T-helper 17 cell (primary cell): ENCODE measurements at places on chromosomes 2 and 18.

GRCh38 chr2:198368089-198368488 is 563.7 kb downstream of the PLCL1 start:
- DNase-seq: no peak

DNA sequence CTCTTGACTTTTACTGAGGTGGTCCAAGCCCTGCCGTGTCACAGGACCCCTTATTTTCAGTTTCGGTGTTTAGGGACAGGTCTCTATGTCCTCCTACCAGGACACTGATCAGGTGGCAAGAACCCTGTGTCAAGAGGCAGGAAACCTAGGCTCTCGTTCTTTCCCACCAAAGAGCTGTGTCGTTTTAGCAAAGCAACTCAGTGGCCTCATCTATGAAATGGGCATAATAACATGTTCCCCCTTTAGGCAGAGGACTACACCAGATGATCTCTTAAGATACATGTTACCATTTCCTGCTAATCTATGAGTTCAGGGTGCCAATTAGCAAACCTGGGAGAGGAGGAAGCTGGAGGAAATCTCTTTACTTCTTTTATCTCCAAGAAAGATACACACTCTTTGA is 1.9 kb downstream of the RAB31 start:
- no peak for DNase-seq

DNA sequence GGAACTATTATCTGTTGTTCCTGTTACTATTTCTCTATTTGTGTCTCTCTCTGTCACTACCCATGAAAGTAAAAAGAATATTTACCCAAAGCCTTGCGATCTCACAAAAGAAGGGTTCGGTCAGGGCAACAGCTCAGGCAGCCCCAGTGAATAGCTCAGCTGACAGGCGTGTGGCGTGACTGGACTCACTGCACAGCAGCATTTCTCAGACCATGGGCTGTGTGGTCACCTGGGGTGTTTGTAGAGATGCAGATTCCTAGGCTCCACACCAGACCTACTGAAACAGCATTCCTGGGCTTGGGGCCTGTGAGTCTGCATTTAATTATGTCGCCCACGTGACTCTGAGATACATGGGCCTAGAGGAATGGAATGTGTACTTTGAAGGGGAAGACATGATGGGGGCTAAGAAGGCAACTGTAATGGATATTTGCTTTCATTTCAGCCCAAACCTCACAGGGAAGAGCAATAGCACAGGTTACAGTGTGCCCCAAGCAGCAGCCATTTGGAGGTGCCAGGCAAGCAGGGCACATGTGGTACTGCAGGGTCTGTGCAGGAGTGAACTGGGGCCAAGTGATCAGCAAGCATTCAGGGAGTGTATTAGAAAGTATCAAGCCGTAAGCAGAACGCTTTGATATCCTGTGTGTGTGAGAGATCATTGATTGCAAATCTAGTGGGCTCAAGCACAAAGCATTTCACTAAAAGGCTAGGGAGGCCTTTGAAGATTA is 90.4 kb upstream of the RBMS1 start:
- DNase-seq: no peak

- DNase-seq: no peak
Measured at GRCh38 chr2:144237830-144238627, 281.9 kb downstream of the ZEB2 start.

DNA sequence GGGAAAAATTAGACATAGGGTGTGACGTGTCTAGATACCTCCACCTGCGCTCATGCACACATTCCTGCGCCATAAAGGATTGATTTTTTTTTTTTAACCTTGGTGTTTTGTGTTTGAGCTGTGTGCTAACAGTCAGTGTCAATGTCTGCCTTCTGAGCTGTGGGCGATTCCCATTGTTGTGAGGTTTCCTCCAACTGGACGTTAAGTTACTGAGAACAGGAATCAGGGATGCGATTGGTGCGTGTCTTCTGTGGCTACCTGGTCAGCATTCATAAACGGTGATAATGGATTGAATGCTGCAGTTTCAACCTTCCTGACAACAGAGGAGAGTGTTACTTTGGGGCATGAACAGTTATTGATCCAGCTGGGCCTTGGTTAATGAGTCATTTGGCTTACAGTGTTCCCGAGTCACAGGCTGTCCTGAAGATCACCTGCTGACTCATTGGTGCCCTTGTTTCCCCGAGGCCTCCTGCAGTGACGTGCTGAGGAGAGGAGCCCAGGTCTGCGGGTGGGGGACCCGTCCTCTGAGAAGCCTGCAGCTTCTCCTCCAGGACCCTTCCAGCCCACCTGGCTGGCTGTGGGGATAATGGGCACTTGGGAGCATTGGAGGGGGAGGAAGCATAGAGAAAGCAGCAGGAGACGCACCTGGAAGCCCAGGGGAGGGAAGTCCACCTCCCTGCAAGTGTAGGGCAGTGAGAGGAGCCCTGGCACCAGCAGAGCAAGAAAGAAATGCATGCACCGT is 25.8 kb upstream of the CABYR start:
- DNase-seq: no peak

- DNase-seq: no peak
Measured at GRCh38 chr18:53850902-53851301, 373.6 kb downstream of the MBD2 start.

DNA sequence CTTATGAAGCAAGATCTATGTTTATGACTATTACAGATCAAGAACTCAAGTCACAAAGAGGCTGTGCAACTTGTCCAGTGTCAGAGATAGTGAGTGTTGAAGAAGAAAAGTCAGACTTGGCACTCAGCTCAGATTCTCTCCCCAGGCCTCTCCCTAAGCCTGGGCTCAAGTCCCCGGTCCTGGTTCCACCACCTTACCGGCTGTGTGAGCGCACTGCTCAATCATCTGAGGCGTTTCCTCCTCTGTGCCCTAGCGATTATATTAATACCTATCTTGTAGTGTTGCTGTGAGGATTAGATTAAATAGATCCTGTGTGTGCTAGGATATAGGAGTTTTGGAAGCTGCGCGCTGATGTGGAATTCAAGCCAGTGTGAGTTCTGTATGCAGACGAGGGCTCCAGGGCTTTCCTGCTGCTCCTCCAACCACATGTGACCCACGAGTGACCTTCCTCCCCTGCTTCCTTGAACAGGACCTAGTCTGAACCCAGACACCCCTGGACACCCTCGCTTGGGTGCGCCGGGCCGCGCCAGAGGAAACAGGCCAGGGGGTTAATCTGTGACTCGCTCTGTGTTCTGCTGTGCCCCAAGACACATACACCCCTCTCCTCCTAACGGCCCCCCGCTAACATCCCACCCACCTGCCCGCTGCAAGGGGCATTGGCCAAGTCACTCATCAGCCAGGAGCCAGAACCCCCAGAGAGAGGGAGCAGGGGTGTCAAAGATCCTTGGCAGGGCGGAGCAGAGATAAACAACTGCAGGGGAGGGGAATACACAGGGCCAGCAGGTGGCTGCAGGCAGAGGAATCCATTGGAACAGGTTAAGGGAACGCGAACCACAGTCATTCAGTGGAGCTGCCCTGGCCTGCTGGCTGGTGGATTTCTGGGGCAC is 38.3 kb downstream of the TNS1 start:
- no peak for DNase-seq

DNA sequence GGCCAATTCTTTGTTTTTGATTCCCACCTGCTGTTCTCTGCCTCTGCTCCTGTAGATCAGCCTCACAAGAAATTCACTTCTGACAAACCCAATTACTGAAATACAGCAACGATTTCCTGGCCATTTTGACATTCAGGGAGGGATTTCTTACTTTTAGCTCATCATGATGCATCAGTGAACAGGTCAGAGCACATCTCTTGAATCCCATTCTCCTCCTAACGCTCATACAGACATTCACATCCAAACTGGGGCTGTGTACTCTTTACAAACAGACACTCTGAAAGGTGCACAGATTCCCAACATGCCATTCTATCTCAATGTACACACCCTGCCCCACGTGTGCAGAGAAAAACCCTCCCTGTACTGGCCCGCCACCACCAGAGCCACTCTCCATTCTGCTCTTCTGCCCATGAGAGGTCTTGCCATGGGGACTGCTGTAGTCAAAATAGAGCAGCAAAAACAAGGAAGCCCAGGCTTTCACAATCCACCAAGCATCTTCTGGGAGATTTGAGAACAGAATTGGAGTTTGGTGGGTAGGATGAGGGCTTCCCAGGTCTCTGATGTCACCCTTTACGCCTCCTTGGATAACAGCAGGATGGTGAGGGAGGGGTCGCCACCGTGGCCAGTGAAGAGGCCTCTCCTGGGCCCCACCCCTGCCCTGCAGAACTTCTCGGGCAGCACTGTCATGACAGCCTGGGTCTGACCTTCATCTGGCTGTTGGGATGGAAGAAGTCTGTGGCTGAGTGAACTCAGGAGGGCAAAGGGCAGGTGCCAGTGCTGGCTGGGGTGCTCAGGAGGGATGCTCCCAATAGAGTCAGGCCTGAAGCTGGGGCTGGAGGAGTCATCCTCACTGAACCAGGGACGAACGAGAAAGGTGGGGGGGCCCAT is 41.9 kb upstream of the ZFP36L2 start:
- no peak for DNase-seq

- DNase-seq: no peak
Measured at GRCh38 chr18:32318581-32318980, 128.7 kb downstream of the MEP1B start.

GRCh38 chr2:102291319-102292075 is 19.9 kb upstream of the IL1RL1 start:
- no peak for DNase-seq

- no peak for DNase-seq
Measured at GRCh38 chr2:148720501-148721001, 76.0 kb downstream of the EPC2 start.

DNA sequence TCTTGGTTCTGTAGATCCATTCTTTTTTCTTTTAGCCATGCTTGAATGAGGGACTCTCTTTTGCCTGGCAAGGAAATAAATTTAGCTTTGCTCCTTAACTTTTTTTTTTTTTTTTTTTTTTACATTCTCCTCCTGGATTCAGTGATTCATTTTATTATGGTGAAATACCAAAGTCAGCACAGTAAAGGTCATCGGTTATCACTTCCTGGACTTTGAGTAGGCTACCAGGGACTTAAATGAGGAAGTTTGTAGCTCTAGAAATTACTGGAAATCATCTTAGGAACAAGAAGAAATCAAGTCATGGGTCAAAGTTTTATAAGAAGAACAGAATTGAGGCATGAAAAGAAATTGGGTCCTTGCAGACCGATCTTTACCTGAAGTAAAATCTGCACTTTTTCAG is 75.0 kb downstream of the SOCS6 start:
- no peak for DNase-seq

- no peak for DNase-seq
Measured at GRCh38 chr2:241412144-241412543, 56.1 kb downstream of the FARP2 start.

DNA sequence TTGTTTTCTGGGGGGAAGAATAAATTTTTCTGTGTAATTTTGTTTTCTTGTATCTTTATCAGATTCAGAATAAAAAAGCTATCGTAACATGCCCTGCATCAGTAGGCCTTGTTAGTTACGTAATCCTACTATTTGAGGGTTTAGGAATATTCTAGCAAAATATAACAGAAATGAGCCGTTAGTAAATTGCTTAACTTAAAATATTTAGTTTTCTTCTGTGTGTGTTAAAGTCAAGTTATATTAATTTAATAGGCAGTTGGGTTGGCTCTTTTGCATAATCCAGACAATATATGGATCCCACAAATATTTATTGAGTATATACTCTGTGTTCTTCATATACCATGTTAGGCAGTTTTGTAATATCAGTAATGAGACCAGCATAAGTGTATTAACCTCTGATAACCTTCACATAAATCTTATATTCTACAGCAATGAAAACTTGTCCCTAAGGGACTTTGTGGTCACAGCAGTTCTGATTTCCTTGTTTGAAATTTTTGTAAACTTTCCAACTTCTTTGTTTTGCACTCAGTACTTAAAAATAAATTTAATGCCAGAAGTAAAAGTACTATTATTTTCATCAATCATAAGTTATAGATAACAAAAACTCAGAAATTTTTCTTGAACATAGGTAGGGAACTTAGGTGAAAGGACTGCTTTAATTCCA is 151.9 kb downstream of the FMNL2 start:
- DNase-seq: no peak

DNA sequence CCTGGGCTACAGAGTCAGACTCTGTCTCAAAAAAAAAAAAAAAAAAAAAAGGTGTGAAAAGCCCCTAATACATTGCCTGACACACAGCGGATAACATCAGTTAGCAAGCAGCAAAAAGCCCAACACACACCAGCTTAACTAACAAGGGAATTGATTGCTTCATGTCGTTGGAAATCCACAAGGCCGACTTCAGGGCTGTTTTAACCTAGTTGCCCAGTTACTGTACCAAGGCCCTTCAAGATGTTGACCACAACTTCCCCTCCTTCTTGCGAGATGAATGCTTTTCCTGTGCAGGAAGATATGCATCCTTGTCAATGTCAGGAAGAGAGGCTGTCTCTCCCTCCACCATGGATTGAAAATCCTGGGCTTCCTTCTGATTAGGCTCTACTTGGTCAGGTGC is 202.9 kb downstream of the MIB1 start:
- no peak for DNase-seq

DNA sequence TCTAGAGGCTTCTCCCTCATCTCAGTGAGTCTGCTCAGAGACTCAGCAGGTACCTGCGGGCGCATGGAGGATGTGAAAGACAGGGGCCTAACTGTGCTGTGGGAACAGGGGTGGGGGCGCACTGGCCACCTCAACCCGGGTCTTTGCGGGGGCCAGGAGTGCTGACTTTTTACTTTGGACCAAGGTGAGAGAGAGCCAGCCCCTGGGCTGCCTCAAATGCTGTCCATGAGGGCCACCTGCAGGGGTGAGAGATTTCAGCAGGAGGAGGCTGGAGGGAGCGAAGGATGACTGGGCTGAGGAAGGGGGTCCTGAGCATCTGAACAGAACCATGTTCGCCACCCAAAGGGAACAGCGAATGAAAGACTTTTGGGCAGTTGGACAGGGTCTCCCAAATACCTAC is 129.4 kb downstream of the TNS1 start:
- DNase-seq: no peak

DNA sequence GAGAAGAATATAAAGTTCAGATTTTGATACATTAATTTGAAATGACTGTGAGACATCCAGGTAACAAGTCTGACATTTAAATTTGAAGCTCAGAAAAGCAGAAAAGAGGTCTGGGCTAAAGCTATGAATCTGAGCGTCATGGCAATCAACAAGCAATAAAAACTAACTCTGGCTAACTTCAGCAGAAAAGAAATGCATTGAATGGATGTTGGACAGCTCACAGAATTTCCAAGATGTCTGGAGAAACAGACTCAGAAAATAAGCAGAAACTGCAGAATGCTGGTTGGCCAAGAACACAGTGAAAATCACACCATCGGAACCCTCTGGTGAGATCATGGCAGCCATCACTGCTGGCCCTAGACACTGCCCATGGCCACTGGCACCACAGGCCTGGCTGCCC is 366.6 kb downstream of the METTL4 start:
- DNase-seq: no peak

DNA sequence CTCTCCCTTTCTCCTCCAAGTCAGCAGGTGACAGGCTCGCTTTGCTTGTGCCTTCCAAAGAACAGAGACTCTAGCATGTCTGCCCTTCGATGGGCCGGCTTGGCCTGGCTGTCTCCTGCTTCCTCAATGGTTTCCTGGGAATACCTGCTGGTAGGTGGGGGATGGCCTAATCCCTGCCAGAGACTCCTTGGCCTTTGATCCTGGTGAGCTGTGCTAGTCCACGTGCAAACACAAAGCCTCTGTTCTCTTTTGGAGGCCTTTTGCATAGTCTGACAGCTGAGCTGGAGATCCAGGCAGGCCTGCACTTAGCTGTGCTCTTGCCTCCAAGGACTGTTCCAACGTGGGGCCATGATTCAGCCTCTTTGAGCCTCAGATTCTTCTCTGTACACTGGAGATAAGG is 67.6 kb downstream of the ARL4C start:
- DNase-seq: no peak
